Stimulated activated CD4-positive, alpha-beta T cell treated with anti-CD3 and anti-CD28 coated beads, Interleukin-15, amount 100 ng/mL, for 24 hours (primary cell): ENCODE measurements at places on chromosomes 7 and 10.

DNA sequence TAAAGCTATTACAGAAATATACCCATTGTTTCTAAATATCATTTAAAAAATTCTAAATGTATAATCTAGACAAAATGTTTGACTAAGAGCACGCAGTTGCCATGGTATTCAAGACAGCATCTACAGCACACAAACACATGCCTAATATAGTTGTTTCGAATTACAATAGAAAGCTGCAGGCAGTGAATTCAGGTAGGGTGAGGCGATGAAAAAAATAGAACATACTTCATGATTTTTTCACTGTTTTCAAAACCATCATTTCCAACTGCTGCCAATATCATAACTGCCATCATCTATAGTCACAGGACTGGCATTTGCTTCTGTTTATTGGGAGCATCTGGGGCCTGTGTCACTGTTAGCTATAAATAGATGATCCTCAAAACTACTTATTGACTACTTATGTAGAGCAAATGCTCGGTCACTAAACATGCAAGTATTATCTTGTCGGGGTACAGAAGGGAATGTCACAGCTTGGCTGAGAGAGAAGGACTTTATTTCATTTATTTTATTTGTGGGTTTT lies 34.4 kb upstream of the OTUD1 start:
- no peak for DNase-seq

DNA sequence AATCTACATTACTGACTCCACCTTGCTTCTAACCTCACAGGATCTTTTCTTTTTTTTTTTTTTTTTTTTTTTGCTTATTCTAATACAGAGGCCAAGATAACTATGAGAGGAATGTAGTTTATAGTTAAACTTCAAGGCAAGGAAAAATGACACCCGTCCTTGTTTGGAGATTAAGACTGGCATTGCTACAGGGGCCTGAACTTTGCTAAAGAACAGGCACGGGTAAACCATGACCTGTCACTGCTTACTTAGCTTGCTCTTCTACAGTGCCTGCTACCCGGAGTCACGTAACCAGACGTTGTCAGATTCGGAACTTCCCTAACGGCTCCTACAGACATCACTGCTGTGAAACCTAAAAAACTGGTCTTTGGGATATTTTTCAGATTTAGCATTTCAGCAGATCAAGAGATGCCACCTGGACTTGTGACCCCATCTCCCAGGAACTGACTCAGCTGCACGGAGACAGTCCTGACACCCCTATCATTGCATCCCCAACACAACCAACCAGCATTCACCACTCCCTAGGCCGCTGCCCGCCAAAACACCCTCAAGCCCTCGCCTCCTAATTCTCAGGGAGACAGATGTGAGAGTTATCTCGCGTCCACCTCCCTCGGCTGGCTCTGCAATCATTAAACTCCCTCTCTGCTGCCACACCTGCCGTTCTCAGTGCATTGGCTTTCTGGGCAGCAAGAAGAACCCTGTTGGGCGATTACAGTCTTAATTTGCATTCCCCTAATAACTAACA lies 27.5 kb downstream of the MAD1L1 start:
- DNase-seq: no peak

DNA sequence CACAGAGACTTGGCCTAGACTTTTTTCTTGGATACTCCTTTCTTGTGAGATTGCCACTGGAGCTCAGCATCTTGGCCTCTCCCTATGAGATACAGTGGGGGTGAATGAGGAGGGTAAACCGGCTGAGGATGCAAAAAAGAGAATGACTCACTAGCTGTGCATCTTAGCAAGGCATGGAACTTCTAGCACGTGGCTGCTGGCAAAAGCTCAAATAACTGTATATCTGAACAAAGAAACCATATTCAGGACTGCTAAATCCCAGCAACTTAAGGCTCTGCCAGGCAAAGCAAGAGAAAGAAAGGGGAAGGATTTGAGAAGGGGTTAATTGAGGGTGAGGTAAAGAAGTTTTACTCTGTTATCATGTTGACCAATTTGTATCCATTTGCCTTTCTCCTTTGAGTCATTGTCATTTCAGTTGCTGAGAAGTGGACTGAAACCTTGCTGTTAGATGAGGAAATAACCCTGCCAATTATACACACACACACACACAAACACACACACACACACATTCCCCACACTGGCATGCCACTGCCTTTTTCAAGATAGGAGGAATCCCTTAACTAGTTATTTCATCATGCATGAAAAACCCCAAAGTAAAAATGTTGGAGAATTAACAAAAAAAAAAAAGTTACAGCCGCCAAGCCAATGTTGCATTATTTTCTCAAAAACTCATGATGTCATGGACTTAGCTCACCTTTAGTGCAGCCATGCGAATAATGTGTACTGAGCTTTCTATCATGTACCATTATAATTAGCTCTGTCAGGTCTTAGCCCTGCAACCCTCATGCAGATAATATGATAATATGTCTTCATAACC lies 997.3 kb downstream of the LRMDA start:
- no peak for DNase-seq

DNA sequence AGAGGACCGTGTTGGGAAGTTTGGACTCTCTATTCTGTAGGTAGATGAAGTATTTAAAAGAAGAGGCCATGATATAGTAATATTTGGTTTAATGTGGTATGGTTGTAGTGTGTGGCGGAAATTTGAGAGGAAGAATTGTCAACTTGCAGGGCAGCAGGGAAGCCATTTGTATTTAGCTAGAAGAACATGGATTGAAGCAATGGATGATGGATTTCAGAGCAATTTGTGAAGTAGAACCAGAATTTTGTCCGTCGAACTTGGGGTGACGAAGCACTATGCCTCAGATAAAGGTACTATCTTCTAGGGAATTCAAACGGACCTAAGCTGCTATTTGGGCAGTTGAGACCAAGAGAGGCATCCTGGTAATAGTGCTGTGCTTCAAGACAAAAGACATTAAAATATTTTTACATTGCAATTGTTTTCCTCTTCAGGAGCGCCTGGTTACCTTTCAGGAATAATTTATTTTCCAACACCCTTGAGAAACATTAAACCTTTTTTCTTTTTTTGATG lies 615 bp upstream of the WBP1L start:
- no peak for DNase-seq

DNA sequence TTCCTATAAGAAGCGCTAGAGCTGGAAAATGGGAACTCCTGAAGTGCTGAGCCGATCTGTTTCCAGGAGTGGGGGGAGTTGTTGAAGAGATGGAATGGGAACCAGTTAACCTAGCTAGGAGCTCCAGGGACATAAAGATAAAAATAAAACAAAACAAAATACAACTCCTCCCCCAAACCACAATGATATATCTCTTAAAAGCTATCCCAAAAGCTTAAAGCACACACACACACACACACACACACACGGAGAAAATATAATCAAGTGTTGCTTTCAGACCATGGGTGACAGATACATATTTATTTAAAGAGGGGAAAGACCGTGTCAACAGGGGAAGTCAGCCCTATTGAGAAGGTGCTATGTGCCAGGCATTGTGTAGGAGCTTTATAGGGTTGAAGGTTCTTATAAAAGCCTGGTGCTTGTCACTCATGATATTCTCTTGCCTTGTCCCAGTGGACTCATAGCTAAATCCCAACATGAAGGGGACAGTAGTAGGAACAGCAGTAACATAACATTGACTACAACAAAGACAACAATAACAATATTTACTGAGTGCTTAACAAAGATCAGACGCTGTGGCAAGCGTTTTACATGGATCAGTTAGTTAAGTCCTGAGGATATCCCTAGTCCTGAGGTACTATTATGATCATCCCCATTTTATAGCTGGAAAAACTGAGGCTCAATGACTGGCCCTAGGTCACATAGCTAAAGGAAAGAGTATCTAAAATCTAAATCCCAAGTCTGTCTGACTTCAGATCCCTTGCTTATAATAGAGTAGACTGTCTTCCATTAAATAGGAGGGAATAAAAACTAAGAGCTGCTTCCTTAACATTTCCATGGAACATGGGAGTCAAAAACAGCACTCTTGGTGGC lies 115.5 kb downstream of the SPAG6 start:
- no peak for DNase-seq

DNA sequence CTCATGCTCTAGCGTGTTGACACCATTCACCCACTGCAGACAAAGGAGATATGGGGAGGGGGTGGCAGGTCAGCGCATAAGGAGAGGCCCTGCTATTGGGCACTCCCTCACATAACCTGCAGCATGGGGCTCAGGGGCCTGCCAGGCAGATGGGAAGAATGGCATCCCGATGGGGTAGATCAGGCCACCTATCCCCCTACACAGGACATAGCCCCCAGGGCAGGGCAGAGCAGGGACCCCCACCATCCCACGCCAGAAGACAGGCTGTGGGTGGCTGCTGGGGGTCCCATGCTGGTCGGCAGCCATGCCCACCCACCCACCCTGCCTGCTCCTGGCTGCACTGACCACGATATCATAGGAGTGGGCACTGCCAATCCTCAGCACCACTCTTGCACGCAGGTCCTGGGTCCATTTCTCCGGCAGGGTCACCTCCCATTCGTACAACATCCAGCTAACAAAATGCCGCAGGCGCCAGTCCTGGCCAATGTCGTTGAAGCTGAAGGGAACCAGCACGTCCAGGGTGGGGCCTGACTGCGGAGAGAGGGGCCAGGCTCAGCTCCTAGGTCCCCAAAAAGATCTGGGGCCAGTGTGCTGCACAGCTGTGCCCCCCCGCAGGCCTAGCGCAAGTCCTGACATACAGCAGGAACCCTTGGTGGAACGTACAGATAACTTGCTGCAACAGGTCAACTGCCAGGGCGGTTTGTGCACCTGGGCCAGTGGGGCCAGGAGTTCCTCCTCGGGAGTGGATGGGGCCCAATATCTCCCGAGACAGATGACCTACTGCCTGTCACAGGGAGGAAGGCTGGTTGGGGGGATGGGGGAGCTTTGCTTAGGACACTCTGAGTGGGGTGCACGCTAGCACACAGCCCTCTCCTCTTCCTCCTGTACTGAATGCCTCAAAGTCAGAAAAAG lies 45.9 kb upstream of the ZNF479 start:
- no peak for DNase-seq

GRCh38 chr10:73971636-73972354 lies 26.1 kb upstream of the VCL start:
- DNase-seq: no peak

DNA sequence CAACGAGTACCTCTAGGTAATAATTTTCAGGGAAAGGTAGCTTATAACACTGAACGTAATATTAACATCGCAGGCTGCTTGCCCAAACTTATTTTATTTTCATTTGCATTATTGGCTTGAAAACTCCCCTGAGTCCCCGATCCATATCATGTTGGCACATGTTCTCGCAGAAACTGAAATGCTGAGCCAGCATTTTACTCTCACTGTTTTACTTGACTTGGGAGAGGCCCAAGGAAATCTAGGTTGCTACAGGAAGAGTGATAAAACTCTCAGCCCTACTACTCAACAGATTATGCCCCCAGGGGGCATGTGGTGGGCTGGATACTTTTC lies 183.5 kb upstream of the HABP2 start:
- no peak for DNase-seq

DNA sequence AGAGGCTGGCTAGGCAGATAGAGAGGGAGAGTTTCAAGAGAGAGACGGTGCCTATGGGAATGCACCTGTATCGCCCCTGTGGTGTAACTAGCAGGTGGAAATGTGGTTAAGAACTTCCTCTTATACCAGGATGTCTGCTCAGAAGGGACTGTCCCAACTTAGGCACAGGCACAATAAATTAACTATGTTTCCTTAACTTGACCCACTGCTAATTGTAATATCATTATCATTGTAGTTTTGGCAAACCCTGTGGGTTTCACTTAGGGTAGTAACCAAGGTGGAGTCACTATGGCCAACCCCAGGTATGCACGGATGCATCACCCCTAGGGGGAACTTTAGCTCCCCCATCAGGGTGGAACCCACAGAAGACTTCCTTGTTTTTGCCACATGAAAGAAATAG lies 455.7 kb downstream of the DGKB start:
- DNase-seq: no peak

DNA sequence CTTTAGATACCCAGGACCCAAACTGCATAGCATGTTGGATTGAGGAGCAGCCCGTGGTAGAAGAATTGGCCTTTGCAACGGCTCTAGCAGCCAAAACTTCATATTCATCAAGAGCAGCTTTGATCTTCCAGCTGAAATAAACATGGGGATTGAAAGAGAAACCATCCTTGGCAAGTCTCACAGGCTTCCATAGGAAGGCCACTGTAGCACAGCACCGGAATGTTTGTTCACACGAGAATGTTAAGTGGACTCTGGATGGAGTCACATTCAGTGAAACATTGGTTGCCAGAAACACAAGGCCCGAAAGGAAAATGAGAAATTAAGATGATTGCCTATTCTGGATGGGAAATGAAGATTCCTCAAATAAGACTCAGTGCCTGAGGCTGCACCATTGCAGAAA lies 97.4 kb downstream of the RAB18 start:
- DNase-seq: no peak

- DNase-seq: peak; percentile 16
Measured at GRCh38 chr7:50805447-50806125, 22.9 kb upstream of the GRB10 start.

GRCh38 chr7:136027160-136027559 lies 50.0 kb upstream of the MTPN start:
- no peak for DNase-seq

DNA sequence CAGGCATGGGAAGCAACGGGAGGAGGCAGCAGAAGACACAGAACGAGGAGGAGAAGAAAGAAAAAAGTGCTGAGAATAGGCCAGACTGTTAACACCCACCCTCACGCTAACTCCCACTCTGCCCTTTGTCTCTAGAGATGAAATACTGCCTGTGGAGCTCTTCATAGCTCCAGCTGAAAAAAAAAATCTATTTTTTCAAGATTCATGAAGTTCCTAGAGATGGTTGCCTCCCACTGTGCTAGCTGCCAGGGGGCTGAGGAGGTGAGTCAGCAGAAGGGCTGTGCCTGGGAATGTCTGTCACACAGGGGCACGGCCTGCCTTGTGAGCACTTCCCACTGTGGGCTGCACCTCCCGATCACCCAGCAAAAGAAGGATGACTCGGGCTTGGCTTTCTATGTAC lies 144.5 kb downstream of the RNF216 start:
- DNase-seq: no peak

DNA sequence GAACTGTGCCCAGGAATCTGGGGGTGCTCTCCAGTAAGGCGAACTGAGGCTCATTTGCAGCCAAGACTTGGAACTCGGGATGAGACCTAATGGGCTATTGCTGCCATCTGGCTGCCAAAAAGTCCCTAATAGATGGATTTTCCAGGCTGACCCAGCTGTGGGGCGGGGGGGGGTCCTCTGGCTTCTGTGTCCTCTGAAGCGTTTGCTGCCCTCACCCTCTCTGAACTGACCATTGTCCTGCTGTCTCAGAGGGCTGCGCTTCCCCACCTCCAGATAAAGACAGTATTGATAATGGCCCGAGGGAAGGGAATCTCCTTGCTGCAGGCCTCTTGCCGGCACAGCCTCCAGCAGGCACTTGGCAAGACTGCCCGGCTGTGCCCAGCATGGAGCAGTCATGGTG lies 46.6 kb downstream of the CLEC2L start:
- no peak for DNase-seq

DNA sequence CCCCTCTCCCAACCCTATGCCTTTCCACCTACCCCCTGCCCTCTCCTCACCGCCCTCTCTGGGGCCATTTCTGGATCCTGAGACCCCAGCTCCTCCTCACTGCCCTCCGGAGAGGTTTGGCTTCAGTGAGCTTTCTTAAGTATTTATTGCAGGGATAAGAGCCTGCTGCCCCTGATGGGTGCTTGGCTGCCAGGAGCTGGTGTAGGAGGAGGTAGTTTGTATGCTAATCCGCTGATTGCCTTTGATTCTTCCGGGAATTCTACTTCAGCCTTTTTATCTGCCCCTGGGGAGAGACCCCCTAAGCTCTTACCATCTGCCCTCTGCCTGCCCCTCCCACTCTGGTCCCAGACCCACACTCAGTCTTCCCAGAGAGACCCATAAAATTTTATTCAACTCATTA lies 263.5 kb upstream of the PODXL start:
- no peak for DNase-seq
